GM23248 (cell line): ENCODE measurements at places on chromosomes 2 and 18. TPM values are rescaled to one million over a fixed set of nuclear protein-coding genes. Genes with fewer than 3 reads are reported as not detected.

DNA sequence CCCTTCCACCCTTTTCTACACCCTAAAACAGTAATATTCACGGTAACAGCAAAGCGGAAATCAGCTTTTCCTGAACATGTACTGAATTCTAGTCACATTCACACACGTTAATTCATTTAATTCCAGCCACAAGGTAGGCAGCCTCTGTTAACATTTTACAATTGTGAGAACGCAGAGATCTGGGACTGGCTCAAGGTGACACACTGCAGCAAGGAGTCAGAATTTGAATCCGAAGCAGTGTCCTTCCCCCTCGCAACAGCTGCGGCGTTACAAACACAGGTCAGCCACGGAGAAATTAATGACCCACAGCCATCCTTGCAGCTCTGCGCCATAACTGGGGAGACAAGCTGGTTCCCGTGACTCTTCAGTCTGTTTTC, 818 bp upstream of the SLC20A1 start:
- DNase-seq = no peak

DNA sequence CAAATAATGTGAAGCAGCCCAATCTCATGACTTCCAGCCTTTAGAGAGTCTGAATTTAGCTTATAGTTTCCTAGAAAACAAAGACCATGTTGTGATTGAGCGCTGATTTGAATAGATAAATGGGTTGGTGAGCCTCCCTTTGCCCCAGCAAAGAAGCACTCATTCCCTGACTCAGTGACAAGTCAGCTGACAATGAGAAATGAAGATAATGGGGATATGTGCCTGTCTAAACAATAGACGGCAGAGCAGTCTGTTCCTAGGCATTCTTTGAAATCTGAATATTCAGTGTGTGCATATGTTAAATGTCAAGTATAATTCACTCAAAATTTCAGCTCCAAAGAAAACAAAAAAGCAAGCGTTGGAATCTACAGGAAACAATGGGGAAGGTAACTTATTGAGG, 34.8 kb upstream of the LINC00305 start:
- DNase-seq = no peak

GRCh38 chr18:432791-433190, 67.7 kb downstream of the COLEC12 start:
- DNase-seq = no peak

DNA sequence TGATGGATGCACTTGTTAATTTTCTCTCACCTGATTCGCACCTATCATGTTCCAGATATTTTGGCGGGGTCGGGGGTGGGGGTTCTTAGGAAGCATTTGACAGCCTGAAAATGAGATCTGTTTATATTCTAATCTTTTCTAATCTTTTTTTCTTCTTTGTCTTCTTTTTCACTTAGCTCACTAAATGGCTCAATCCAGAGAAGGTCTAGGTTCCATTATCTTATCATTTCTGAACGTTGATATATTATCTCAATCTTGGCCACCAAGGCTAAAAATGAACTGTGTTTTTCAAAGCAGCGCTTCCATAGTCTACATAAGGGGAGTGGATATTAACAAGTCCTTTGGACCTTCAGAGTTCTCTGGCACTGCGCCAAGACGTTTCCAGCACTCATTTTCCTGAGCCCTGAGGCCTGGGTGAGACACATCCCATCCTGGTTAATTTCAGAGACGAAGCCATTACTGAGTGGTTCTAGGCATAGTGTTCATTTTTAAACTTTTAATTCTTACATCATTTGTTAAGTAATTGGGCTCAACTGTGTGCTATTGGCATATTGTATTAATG, 229.0 kb downstream of the SOX11 start:
- DNase-seq = peak; percentile 1

DNA sequence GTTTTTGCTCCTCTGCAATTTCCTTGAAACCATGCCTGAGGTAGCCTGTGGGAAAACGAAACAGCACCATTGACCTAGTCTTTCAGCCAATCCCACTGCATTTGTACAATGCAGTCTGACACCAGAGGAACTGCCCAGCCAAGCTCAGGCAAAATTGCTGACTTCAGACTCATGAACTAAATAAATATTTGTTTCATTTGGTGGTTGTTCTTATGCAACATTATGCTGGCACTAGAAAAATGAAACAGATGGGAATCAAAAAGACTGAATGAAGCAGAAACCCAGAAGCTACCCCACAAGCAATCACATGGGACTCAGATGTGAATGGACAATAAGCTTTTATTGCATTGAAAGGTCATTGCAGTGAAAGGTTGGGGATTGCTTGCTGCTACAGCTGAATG, 1.7 kb downstream of the NAT8 start:
- DNase-seq = no peak

GRCh38 chr2:149901231-149901859, 313.8 kb upstream of the MMADHC start:
- DNase-seq = peak; percentile 51

- peak; percentile 46 for DNase-seq
These were observed 46.7 kb downstream of the LYPD6B start for GRCh38 chr2:149084924-149085795.

DNA sequence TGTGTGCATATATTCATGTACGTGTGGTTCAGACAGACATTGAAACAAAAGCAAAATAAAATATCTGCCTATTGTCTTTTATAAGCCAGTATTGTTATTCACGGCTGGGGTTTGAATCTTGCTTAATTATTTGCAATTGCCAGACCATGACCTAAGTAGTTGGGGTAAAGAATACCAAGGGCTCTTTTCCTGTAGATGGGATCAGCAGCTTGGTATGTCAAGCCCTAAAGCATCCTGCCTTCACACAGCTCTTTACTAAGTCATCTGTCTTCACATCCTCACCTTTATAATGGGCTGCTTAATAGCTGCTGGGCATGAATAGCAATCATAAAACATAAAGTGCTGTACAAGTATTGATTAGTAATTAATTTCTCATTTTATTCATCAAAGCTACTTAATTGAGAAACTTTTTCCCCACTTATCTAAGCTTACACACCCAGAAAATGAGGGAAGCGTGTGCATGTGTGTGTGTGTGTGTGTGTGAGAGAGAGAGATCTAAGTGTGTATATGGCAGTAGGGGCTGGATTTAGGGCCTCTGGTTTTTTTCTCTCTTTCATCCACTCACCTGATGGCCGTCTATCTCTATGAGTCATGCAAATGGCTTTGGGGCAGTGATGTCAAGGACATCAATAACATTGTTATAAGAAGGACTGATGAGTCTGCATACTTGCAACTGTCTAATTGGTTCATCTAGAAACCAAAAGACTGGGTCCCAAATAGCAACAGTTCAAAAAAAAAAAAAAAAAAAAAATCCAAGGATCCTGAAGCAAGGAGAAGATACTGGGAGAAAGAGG, 244.1 kb upstream of the TNP1 start:
- DNase-seq = peak; percentile 80

DNA sequence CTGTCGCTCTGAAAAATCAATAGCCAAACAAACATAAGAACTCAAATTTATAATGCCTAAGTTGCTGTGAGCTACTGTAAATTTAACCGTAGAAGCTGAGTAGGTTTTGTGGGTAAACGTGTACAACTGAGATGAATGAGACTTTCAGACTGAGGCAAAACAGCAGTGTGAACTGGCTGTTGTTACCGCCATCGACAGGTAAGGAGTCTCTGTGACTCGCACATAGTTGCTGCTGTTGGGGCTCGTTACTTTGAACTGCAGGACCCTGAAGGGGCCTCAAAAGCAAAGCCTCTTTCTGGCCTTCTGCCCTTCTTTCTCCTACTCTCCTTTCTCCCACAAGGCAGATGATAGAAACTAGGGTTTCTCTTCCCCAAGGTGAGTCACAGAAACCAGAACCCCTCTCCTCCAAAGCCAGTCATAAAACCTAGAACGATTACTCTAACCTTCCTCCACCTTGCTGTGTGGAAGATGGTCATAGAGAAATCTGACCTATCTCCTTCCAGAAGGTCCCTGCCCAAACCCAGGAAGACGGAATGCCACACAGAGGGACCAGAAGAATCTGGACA, 101.2 kb downstream of the DLGAP1 start:
- no peak for DNase-seq

GRCh38 chr2:84875213-84875560, 5.7 kb downstream of the TRABD2A start:
- peak; percentile 7 for DNase-seq

DNA sequence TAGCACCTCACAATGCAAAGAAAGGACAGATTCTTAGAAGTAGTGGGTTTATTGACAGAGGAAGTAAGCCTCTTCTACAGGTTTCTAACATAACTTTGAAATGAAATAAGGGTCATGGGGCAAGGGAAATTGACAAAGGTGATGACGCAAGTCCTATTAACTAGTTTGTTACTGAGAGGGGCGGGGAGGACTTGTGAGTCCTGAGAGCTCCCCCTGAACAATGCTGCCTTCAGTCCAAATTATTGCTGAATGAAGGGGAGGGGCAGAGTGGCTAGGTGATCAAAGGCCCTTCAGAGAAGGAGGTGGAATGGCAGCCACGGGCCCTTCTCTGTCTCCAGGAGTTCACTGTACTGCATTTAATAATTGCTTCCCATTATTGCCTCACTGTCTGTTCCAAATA, 390.0 kb downstream of the MEIS1 start:
- DNase-seq = no peak

GRCh38 chr2:224982226-224982625, 60.0 kb downstream of the DOCK10 start:
- no peak for DNase-seq

DNA sequence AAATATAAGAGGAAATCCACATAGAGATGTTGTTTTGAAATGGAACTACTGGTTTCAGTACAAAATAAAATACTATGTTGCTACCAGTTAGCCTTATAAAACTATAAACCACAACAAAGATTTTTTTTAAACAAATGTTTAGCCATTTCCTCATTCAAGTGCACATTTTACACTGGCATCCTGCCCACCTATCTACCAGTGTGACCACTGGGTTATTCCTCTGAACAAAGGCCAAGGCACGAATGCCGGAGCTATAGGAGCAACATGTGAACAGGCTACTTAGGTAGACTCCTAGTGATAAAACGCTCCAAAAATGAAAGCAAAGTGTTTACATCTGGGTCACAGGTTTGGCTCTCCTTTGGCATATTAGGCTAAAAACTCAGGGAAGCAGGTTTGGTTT, 31.8 kb upstream of the SULT1C4 start:
- DNase-seq = no peak

GRCh38 chr2:38590053-38590452, 12.7 kb downstream of the HNRNPLL start:
- peak; percentile 19 for DNase-seq

GRCh38 chr2:231259104-231259503, 60.7 kb downstream of the ARMC9 start:
- no peak for DNase-seq

GRCh38 chr18:28875059-28875458, 698.1 kb upstream of the CDH2 start:
- DNase-seq = peak; percentile 31

DNA sequence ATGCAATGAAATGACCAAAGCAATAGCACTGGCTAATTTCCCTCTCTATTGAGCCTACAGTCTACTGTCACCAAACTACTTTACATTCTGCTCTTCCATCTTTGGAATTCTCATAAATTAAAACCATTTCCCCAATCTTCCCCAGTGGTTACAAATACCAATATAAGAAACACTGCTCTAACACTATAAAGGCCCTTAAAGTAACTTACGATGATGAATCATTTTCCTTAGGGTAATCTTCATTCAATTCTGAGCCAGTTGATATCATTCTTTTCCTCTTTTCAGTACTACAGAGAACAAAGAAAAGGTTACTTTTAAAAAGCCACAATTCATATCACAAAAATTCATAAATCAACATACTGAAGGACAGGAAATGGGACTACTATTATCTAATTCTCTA, 22.1 kb downstream of the USP37 start:
- DNase-seq = no peak

ASB18 gene
- not detected in 2 replicates for polyA plus RNA-seq

TTLL4 gene
- 7.3 and 7.7 TPM in 2 replicates for polyA plus RNA-seq

PLGLB2 gene
- 0.51 and 0.93 TPM in 2 replicates for polyA plus RNA-seq

KCTD18 gene
- polyA plus RNA-seq = 15.6 and 17.9 TPM in 2 replicates

FHOD3 gene
- 1.4 and 1.6 TPM in 2 replicates for polyA plus RNA-seq

BOK gene
- 28.0 and 28.1 TPM in 2 replicates for polyA plus RNA-seq

SP110 gene
- polyA plus RNA-seq = 11.1 and 13.4 TPM in 2 replicates

ALKAL2 gene
- not detected in 2 replicates for polyA plus RNA-seq

SAG gene
- polyA plus RNA-seq = not detected in 2 replicates

FAM237A gene
- polyA plus RNA-seq = not detected in 2 replicates

RNF181 gene
- 294 and 308 TPM in 2 replicates for polyA plus RNA-seq

SLC5A7 gene
- not detected in 2 replicates for polyA plus RNA-seq

DQX1 gene
- polyA plus RNA-seq = not detected in 2 replicates

DSC2 gene
- not detected in 2 replicates for polyA plus RNA-seq

G6PC2 gene
- not detected in 2 replicates for polyA plus RNA-seq

RTP5 gene
- polyA plus RNA-seq = not detected in 2 replicates
